ENCODE measurements at places on chromosomes 4 and X.

- no peak for DNase-seq
Observed at GRCh38 chrX:50638123-50638522, 167.5 kb upstream of the DGKK start.

GRCh38 chrX:142036116-142036515 is 132.4 kb downstream of the MAGEC1 start:
- no peak for DNase-seq

DNA sequence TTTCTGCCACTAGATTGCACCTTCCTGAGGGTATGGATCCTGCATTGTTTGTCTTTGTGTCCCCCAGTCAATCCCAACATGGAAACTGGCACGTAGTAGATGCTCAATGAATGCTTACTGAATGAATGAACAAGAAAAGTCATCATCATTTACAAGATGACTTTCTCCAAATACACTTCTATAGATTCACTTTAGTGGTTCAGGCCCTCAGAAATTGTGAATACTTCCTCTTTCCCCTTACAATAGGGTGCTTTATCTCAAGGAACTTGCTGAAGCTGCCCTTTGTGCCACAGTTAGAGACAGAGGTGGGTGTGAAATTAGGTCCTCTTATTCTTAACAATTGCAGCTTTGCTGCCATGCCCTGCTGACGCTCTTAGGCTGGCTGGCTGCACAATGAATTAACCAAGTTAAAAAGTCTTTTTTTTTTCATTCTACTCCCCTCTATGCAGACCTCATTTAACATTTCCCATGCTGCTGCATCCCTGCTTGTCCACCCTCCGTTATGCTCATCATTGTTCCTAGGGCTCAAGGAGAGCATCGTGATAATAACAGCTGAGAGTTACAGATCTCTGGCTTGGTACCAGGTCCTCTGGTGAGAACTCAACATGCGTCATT is 108.0 kb upstream of the ZNF518B start:
- no peak for DNase-seq

GRCh38 chr4:8540586-8540985 is 39.6 kb upstream of the GPR78 start:
- DNase-seq = no peak

DNA sequence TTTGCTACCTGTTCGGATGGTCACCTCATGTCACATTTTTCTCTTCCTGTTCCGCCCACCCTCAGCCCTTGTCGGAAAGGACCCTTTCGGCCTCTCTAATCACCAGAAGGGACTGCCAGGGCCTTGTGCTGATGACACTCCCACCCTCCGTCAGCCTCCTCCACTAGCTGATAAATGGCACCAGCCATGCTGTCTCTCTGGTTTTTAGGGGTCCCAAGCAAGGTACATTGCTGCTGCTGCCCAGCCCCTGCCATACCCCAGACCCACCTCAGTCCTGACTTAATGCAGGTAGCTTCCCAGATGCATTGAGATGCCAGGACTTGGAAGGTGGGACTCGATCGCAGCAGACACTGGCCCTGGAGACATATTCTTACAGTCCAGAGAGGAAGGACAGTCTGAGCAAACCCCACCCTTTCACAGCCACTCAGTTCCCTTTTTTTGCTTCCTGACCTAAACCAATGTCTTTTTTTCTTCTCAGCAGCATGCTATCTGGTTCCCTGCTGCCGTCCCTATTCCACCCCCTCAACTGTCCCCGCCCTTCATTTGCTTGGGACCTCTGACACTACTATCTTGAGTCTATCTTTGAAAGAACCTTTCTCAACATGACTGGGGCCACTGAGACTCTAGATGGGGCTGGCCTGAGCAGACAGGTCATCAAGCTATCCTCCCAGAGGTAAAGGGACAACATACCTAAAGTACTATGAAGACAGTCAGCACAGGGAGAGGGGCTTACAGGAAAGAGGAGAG is at the start of gene BTK:
Gene BTK (minus strand): TSS at position 397 of the 747 bp plus-strand sequence. CDS start 10,907 bp downstream, outside the sequence.
- no peak for DNase-seq

DNA sequence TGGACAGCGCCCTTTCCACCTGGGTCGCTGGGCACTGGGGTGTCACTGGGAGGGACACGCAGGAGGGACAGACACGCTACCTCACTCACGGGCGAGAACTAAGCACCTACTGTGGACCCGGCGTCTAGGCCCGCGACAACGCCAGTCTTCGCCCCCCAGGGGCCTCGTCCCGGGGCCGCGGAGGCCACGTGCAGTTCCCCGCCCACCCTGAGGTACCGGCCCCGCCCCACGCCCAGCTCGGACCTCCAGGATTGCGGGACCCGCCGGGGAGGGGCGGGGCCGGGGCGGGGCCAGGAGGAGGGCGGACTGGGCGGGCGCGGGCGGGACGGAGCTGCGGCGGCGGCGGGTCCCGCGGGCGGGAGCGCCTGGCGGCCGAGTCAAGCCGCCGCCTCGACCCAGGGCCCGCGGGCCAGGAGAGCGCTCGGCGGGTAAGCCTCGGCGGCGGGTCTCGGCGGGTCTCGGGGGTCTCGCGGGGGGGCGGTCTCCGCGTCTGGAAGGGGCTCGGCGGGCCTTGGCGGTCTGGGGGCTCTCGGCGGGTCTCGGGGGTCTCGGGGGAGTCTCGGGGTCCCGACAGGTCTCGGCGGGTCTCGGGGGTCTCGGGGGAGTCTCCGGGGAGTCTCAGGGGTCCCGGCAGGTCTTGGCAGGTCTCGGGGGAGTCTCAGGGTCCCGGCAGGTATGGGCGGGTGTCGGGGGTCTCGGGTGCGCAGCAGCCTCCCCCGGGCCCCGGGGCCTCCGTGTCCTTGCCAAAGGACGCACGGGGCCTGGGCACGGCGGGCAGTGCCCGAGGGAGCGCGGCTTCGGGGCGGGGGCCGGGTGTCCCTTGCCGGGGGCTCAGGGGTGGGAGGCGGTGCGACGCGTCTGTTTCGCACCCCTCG is at the start of gene SH3BP2:
Gene SH3BP2 (plus strand): TSS at position 375 of the 875 bp plus-strand sequence. CDS start 27,533 bp downstream, outside the sequence.
- no peak for DNase-seq

- no peak for DNase-seq
Observed at GRCh38 chr4:825063-825970, 612 bp downstream of the CPLX1 start.

DNA sequence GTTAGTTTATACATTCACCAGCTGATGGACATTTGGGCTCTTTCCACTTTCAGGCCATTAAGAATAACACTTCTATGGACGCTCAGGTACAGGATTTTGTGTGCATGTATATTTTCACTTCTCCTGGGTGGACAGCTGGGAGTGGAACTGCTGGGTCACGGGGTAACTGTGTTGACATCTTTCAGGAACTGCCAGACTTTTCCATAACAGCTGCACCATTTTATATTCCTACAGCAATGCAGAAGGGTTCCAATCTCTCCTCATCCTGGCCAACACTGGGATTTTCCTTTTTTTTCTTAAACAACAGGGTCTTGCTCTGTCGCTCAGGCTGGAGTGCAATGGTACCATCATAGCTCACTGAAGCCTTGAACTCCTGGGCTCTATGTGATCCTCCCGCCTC is 11.9 kb downstream of the HAUS7 start:
- DNase-seq = no peak

- DNase-seq = no peak
Observed at GRCh38 chr4:3871181-3871852, 105.1 kb downstream of the ADRA2C start.

DNA sequence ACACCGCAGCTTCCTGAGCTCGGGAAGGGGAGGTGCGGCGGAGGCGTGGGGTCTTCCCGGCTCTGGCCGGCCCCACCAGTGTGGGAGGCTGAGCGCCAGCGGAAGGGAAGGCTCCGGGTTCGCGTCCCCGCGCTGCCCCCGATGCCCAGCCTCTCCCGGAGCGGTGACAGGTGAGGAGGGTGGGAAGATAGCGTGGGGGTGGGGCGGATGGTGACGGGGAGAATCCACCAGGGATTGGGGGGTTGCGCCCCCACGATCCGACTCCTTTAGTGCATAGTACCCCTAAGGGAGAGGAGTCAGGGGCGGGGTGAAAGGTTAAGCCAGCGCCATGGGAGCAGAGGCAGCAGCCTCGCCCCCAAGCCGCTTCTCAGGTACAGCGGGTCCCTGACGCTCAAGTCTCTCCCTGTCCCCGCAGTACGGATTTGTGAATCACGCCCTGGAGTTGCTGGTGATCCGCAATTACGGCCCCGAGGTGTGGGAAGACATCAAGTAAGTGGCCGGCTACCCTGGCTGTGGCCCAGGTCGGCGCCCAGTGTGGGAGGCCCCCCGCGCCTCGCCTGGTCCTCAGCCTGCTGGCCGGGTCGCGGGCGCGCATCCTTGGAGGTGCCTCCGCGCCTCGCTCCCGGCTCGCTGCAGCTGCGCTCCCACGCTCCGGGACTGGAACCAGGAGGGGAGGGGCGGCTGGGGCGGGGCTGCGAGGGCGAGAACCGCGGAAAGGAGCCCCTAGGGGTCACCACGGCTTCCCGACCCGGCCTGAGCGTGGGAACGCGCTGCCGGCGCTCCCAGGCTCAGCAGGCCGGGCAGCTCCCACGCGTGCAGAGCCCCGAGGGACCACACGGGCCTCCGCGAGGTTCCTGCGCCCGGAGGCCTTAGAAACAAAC is 791 bp downstream of the GUCY1B1 start:
- no peak for DNase-seq

- DNase-seq = no peak
Observed at GRCh38 chr4:142041788-142042187, 405.4 kb downstream of the IL15 start.

DNA sequence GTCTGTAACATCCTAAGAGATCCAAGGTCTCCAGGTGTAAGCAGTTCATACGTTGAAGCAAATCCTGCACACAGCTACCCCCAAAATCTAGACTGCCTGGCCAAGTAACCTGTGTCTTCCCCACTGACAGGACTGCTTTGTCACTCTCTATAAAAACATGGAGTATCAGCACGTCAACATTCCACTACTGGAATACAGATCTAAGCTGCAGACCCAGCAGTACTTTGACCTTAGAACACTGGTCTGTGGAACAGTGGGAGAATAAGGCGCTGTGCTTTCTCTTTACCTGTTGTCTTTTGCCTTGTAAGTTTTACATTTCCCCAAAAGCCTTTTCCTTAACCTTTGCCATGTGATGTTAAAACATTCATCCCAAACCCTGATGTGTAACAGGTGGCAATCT is 137.4 kb downstream of the JADE1 start:
- DNase-seq = no peak

GRCh38 chrX:95063554-95063953 is 1389.5 kb downstream of the FAM133A start:
- no peak for DNase-seq

DNA sequence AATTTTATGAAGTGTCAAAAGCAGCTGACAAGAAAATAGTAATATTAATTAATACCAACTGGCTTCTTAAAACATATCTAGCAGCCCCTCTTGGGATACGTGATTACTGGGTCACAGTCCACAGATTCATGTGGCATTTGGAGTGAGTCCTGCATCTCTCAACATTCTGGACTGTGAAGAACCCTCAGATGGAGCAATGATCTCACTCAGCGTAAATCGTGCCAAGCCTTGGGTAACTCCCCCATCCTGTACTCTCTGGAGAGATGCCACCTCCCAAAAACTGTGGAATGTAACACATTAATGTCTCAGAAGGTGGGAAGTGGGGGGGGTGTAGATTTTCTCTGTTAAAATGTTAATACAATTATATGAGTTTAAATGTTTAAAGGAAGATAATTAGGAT is 118.2 kb upstream of the IQCM start:
- no peak for DNase-seq

DNA sequence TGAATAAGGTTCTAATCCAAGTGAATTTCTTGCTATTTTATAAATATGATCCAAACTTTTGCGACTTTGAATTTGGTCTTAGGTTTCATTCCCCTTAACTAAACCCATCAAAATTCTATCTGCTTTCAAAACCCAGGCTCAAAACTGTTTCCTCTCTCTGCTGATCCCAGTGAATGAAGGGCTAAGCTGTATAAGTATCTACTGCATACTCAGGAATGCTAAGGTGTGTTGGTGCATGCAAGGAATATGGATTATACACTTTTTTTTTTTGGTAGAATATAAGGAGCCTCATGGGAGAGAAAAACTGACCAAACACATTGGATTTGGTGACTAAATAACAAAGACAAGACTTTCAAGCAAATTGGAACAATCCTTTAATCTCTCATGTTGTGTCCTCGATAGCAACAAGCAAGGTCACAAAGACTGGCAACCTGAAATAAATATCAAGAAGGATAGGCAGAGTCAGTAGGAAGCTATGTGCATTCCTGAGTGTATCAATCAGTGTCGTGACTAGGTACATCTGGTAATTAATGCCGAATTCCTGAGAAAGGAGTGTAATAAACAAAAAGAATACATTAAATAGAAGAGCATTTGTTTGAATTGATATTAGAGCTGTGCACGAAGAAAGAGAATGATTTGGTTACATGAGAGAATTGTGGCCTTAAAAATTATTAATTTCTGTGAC is 74.3 kb upstream of the KCTD8 start:
- DNase-seq = no peak

DNA sequence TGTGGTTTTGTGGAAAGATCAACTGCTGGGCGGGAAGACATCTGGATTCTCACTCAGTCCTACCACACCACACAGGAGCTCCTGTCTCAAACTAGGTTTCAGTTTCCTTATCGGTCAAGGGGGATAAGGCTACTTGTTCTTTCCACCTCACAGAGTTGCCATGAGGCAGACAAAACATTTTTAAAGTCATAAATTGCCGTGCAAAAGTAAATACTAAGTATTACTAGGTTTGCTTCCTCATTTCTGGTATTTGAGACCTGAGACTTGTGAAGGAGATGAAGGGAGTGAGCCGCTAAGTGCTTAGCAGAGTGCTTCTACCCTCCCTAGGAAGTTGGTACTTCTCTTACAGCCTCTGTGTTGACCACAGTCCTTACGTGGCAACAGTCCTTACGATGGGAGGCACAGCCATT is 1.5 kb downstream of the LAP3 start:
- no peak for DNase-seq

- peak; percentile 52 for DNase-seq
Observed at GRCh38 chrX:49230500-49231232, 2.5 kb downstream of the CACNA1F start.

- DNase-seq = no peak
Observed at GRCh38 chr4:3514221-3514780, 17.9 kb downstream of the LRPAP1 start.

- no peak for DNase-seq
Observed at GRCh38 chr4:185999207-185999606, 69.7 kb upstream of the TLR3 start.

- no peak for DNase-seq
Observed at GRCh38 chr4:40583850-40584439, 45.7 kb downstream of the RBM47 start.

DNA sequence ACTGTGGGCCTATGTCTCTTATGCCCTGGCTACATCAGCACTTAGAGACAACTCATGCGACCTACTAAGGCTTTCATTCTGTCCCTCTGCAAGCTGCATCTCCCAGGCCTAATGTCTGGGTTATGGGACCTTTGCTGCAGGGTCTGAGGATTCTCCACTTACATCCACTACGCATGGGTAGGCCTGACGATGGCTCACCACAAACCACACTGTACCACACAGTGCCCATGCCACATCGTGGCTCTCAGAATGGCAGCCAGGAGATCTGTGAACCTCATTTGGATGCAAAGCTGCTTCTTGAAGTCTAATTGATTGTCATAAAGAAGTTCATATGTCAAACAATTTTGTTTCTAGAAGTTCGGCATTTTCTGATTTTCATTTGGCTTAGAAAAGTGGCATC is 84.6 kb upstream of the BEND4 start:
- no peak for DNase-seq

GRCh38 chrX:97372001-97372766 is 488.5 kb downstream of the RPA4 start:
- no peak for DNase-seq

Data from activated T-helper 2 cell treated with anti-CD3 and anti-CD28 coated beads, Interferon-gamma antibody, Interleukin-2, Interleukin-4, amounts not matched to agents 10 μg/mL and 5 μg/mL and 100 μg/mL, durations not matched to agents 14 hours and 24 hours and 36 hours (primary cell).